ENCODE measurements at places on chromosomes 4 and X.

- no peak for DNase-seq
Measured at GRCh38 chrX:108059801-108060200, 14.9 kb downstream of the VSIG1 start.

DNA sequence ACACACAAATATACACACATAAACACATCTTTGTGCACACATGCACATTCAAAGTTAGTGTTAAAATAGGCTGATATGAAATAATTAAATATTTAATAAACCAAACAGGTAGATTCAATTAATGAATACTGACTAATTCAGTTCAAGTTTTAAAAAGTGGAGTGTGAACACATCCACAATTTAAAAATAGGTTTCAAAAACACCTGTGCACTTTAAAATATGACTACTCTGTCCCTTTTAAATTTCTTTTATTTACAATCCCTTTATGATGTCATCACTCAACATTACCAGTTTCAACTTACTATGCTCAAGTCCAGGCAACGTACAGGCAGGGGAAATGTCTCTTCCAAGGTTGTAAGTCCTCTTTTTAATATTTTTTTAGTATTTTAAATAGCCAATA is at the start of gene CYLC1:
CYLC1 (plus strand) TSS at position 301 of the 400 bp plus-strand sequence; CDS start at position 338, 37 bp downstream.
- DNase-seq: no peak

GRCh38 chr4:40283968-40284367 is 51.2 kb upstream of the CHRNA9 start:
- peak; percentile 74 for DNase-seq

DNA sequence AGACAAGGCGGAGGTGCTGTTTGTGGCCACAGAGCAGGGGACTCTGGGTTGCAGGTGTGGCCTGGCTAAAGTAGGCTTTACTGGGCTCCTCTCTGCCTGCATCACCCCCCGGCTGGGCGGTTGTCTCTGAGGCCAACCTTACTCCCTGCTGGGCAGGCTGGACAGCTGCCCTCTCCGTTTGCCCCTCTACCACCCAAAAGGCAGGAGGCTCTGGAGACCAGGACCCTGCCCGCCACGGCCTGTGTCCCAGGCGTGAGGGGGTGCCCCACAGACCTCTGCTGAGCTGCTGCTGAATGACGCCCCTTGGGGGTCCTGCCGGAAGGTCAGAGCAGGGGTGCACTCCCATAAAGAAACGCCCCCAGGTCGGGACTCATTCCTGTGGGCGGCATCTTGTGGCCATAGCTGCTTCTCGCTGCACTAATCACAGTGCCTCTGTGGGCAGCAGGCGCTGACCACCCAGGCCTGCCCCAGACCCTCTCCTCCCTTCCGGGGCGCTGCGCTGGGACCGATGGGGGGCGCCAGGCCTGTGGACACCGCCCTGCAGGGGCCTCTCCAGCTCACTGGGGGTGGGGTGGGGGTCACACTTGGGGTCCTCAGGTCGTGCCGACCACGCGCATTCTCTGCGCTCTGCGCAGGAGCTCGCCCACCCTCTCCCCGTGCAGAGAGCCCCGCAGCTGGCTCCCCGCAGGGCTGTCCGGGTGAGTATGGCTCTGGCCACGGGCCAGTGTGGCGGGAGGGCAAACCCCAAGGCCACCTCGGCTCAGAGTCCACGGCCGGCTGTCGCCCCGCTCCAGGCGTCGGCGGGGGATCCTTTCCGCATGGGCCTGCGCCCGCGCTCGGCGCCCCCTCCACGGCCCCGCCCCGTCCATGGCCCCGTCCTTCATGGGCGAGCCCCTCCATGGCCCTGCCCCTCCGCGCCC is 920 bp downstream of the HTT-AS start:
- no peak for DNase-seq

DNA sequence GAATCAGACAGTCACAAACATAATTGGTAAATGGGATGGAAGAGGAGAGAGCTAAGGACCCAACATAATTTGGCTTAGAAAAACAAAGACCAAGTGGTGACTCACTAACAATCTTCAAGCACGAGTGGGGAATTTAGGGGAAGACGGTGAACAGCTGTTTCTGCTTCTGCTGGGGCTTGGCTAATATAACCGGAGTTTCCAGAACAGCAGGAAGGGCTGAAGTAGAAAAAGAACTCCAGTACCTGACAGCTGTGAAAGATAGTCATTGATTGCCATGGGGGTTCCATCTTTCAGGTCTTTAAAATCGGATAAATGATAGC is 290.9 kb upstream of the LDB2 start:
- DNase-seq: no peak

GRCh38 chr4:18961266-18961665 is 939.7 kb upstream of the LCORL start:
- no peak for DNase-seq

DNA sequence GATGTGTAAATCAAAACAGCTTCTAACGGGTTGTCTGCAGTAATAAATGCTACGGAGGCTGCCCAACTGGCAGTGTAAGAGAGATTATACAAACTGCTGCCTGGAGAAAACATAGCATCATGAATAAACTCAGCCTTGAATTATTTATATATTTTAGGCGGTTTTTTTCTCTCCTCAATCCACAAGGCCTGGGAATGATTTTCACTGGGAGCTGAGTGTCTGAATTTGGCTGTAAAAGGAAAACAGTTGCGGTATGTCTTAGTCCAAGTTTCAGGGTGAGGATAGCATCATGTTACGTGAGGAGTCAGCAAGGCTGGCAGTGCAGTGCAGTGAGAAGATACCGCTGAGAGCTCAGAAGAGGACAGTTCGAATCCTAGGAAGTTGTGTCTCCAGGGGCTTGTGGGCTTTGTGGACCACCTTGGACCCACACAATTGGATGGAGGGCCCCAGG is 291.5 kb upstream of the BOD1L1 start:
- DNase-seq: no peak

- no peak for DNase-seq
Measured at GRCh38 chrX:132740316-132741123, 217.9 kb downstream of the HS6ST2 start.

DNA sequence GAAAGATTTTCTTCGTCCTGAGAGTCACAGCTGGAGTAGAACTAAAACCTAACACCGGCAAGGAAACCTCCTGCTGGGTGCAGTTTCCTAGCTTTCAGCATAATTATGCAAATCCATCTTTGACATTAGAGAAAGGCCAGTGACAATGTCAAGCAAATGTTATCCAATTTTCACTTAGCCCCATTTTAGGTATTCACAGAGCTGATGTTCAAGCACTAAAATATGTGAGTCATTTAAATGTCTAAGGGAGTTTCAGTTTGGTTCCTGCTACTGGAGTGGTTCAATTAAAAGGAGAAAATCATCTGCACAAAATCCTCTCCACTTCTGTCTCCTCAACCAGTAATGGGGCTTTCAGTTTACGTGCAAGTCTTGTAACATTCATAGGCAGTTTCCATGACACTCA is 37.1 kb upstream of the AMOT start:
- DNase-seq: no peak

DNA sequence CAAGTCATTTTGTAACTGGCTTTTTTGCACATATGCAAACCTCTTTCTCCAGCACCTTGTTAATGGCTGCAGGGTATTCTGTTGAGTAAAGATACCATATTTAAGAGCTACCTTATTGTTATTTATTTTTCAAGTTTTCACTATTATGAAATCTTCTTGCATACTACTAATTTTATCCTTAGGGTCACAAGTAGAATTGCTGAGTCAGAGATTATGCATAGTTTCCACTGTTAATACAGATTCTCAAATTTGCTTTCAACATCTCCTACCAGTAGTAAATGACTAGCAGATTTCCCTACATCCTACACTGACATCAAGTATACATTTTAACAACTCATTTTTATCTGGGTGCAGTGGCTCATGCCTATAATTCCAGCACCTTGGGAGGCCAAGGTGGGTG is 112.6 kb downstream of the RELL1 start:
- DNase-seq: no peak

DNA sequence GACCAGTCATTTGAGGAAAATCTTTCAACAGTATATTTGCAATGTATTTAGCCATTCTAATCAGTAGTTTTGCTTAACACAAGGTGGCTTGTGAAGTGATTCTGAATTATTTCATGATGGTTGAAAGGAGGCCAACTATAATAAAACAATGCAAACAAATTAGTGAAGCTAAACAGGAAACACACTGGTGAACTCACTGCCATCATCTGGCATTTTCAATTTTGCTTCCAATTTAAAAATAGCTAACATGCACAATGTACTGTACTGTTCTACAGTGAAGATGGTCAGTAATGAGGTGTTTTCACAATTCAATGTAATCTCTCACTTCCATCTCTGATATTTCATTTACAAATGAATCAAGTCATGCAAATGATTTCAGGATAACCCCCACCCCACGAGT is 31.1 kb downstream of the PGRMC2 start:
- DNase-seq: no peak

DNA sequence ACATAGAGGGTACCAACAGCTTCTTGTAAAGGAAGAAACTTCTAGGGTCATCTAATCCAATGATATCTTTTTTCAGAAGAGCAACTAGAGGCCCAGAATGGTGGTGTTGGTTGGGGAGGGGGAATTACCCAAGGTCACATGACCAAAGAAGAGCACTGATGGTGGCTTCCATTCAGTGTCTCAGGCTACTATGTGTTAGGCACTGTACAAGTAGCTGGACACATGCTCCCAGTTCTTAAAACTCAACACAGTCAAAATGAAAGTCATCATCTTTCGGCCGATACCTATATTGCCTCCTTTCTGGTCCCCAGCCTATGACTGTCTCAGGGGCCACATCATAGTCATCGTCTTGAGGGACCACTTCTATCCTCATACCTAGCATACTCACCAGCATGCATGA is 88.1 kb downstream of the ARHGAP6 start:
- no peak for DNase-seq

GRCh38 chr4:158758142-158758541 is 10.7 kb upstream of the FNIP2 start:
- no peak for DNase-seq

DNA sequence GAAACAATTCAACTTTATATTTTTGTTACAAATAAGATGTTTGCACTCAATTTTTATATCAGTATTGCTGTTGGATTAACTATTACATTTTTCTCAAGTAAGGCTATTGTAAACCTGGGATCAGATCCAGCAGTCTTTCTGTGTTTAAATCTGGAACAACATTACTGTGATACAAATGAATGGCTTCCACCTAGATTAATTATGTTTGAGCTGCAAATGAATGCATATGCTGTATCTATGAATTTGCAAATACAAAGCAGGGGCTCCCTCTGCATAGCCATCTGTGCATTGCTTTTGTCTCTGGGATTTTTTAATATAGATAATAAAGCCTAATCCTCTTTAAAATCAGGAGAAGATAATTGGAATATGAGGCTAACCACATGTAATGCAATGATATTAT is 69.8 kb upstream of the NEIL3 start:
- DNase-seq: no peak

DNA sequence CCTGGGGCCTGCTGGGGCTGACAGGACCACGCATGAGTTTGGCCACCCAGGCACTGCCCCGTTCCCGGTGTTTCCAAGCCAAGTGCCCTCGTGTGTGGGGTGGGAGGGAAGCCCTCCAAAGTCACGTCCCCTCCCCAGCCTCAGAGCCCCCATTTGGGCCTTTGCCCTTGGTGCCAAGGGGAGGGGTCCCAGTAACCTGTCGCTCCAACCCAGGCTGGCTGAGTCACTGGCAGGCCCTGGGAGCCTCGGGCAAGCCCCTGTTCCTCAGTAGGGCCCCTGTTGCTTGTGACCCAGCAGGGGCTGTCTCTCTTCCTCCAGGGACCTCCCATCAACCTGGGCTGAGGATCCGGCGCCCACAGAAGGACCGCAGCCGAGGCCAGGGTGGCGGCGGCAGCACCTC is 10.7 kb upstream of the HAUS7 start:
- DNase-seq: no peak

- no peak for DNase-seq
Measured at GRCh38 chr4:18675586-18676525, 654.3 kb upstream of the LCORL start.

GRCh38 chrX:124217304-124218251 is 114.9 kb upstream of the TEX13D start:
- no peak for DNase-seq

- no peak for DNase-seq
Measured at GRCh38 chr4:161564230-161564834, 599.5 kb downstream of the FSTL5 start.

- no peak for DNase-seq
Measured at GRCh38 chr4:56649445-56650261, 31.4 kb downstream of the HOPX start.

DNA sequence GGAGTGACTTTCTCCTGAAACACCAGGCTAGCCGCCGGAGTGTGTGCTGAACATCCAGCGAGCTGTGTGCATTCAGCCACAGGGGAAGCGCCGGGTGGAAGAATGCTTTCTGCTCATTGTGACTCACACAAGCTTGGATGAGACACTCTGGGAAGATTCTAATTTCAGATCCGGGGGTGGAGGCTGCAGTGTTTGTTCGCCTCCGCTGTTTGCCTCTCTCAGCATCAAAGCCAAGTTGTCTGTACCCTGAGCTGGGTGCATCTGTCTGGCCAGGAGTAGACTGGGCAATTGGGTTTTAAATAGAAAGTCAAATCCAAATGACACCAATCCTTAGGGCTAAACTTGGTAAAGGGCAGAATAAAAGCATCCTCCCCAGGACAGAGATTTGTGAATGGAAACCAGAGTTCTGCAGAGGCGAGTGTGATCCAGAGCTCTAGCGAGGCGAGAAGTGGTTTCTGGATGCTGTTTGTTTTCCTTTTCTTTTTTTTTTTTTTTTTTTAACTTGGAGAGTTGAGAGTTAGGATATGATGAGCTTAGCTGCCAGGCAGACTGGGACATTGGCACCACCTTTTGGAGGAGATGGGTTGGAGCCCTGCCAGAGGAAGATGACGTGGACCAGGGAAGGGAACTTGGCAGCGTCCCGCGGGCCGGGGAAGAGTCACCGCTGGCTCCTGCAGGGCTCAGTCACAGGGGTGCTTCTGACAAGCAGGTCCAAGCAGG is 196.0 kb upstream of the PSAPL1 start:
- DNase-seq: no peak

DNA sequence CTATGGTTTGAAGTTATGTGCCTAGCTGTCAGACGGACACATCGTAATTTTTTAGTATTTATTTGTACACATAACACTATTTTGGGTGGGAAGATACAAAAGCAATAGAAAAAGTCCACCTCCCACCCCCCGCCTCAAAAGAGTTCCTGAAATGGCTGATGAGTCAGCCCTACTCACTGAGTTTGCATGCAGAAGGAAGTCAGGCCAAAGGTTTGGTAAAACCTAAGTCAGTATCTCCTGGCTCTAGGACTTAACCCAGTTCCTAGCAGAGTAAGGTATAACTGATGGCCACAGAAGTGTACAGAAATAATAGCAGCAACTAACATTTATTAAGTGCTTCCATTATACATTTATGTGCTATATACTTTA is 2.9 kb upstream of the KLHL2 start:
- no peak for DNase-seq

- DNase-seq: no peak
Measured at GRCh38 chr4:24067367-24068193, 177.7 kb upstream of the PPARGC1A start.

Measured in activated CD8-positive, alpha-beta memory T cell treated with anti-CD3 and anti-CD28 coated beads for 1 hour (primary cell).